ENCODE measurements at places on chromosomes 16 and 17. TPM values are rescaled to one million over a fixed set of nuclear protein-coding genes. Genes with fewer than 3 reads are reported as not detected.

SGCA gene
- 0.31 TPM for total RNA-seq

GRCh38 chr17:30082773-30083172 lies 33.8 kb upstream of the NSRP1 start:
- DNase-seq: no peak

DNA sequence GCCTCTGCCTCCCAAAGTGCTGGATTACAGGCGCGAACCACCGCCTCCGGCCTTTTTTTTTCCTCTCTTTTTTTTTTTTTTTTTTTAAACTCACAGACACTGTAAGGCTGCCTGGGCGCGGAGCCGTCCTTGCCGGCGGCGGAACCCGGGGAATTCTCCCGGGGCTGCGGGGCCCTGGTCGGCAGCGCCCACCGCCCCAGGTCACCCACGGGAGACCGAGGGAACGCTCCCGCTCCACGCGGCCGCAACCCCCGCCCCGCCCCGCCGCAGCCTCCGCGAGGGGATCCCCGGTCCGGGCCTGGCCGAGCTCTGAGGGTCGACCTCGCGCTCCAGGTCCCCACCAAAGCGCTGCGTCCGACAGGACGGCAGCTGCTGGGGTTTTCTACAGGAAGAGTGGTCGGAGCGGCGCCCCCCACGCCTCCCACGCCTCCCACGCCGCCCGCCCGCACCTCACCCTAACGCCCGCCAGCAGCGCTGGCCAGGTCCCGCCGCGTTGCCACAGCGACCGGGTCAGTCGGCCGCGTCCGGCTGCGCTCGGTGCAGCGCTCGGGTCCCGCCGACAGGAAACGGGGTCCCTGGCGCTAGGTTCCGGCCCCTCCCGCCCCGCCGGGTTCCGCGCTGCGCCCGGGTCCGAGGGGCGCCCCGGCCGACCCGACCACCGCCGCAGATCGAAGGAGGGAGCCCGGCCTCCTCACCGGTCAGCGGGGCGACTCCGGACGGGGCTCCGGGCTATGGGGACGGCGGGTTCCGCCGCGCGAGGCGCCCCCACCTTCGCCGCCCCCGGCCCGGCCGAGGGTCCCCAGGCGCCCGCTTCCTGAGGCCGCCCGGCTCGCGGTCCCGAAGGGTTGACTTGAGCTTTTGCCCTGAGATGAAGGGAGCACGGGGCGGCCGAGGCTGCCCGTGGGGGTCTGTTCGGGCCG lies at the start of gene CCDC57:
CCDC57 (minus strand) TSS at position 512 of the 920 bp plus-strand sequence. CDS start 10,898 bp downstream, outside the sequence.
- no peak for DNase-seq

PRSS33 gene
- not detected for total RNA-seq

DNA sequence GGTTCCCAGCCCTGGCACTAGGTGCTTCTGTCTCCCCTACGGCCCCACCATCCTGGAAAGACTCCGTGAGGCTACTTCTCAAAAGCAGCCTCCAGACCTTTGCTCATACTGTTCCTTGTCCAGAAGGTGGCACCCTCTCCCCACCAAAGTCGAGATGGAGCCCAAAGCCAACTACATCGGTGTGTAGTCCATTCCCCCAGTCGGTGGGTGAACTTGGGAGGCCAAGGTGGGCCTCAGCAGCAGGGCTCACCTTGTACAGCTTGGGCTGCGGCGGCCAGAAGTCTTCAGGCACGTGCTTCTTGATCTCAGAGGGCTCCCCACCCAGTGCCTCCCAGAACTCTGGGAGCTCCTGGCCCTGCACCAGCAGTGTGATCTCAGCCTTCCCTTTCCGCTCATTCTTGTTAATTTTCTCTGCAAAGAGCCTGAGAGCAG lies 10.2 kb downstream of the FLII start:
- DNase-seq: peak; percentile 72

CTF1 gene
- 0.29 TPM for total RNA-seq

DNA sequence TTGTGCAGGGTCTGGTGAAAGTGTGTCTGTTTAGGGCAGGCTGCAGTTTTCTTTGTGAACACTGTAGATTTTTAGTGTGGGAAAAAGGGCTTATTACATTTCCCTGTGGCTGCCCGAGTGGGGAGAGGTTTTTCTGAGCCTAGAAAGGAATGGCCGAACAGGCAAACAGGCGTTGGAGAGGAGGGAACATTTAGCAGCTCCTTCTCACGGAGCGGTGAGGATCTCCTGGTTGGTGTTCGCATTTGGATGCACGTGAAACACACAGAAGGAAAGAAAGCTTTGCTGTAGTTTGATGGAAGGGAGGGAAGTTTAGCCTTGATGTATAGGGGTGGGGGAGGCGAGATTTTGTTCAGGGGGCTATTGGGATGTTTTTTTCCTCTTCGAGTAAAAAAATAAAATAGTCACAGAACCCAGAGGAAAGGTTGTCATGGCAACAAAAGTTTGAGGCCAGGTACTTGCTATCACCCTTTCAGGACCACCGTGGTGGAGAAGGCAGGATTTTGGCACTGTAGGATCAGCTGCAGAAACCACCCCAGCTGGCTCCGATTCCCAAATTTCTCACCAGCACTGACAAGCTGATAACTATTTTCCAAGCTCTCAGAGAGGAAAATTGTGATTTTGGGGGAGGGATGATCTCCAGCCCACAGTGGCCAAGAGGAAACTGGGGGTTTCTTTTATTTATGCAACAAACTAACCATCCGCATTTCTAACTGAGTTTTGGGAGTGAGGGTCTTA lies 3.5 kb downstream of the GSG1L start:
- no peak for DNase-seq

- DNase-seq: no peak
Observed at GRCh38 chr16:70714581-70715054, 28.8 kb upstream of the MTSS2 start.

- no peak for DNase-seq
Observed at GRCh38 chr16:81687131-81687456, 92.0 kb upstream of the PLCG2 start.

GRCh38 chr17:51666971-51667705 lies 406.8 kb downstream of the UTP18 start:
- DNase-seq: no peak

DNA sequence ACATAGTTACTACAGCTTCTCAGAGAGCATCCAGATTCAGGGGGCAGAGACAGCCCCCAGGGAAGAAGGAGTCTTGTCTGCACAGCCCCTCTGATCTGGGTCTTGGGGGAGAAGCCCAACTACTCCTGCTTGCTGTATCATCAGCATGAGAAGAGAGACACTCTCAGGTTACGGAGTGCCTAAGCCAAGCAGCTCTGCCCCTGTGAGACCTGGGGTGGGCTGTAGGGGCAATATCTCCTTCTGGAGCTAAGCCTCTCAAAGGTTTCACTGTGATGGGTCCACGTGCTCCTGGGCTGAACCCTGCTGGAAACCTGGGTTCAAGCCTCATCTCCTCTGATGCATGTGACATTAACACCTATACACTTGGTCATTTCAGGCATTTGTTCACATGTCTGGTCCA lies 123.2 kb downstream of the CPPED1 start:
- DNase-seq: no peak

DNA sequence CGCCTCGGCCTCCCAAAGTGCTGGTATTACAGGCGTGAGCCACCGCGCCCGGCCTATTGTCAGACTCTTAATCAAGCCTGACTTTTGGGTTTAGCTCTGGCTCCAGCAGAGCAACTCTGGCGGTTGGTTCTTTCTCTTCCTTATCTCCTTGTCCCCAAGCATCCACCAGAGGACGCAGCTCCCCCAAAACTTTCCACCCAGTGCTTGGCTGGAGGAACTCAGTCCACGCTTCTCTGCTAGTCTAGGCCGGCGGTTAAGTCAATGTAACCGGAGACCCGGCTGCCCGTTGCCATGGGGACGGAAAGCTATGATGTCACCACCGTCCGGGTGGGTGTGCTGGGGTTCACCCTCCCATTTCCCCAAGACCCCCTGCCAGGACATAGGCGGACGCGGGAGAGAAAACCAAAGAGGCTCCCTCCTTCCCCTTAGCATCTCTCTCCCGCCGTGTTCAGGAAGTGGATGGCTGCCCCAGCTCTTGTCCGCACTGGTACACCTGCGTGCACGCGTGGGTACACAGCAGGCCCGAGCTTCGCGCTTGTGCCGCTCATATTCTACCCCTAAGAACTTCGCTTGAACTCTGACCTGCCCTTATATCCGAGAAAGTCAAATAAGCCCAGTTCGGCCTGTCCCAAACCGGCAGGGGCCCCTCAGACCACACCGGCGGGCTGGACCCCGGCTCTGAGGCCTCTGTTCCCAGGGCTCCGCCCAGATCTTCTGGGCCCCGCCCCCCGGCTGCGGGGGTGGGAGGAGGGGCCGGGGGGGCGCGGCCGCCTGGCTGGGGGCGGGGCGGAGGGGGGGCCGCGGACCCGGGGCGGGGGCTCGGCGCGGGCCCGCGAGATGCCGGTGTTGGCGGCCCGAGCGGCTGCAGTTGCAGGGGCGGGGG lies at the start of gene RND2:
RND2 (plus strand) TSS at position 825 of the 883 bp plus-strand sequence. CDS start 117 bp downstream, outside the sequence.
- DNase-seq: peak; percentile 75

DNA sequence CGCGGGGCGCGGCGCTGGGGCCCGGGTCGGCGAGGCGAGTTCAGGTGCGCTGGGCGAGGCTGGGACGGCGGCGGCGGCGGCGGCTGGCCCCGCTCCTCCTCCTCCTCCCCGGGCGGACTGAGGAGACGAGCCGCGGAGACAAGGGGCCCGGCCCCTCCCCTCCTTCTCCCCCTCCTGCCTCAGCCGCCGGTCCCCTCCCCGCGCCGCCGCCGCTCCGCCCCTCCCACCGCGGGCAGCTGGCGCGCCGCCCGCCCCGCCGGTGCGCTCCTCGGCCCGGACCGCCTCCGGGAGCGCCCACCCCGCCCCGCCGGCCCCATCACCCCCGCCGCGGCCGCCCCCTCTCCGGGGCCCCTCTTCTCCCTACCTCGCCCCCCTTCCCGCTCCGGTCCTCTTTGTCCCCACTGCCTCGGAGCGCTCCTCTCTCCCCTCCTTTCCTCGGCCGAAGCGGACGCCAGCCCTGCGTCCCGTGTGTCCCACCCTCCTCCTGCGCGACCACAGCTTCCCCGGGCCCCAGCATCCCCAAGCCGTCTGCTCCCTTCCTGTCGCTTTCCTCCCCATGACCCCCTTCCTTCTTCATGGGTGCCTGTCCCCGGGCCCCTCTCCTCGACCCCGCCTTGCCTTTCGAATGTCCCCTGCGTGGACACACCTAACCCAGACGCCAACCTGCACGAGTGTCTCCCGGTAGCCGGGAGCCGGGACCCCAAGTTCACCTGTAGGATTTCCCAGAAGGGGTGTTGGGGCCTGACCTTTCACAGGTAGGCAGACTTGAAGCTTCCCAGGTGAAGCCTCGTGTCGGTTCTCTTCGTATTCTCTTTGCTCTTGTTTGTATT lies at the start of gene TOX3:
TOX3 (minus strand) TSS at position 140 of the 830 bp plus-strand sequence. CDS start 420 bp downstream, outside the sequence.
- DNase-seq: no peak

- no peak for DNase-seq
Observed at GRCh38 chr16:68972720-68973119, 129.4 kb downstream of the TANGO6 start.

- DNase-seq: no peak
Observed at GRCh38 chr16:73230651-73231050, 182.7 kb upstream of the ZFHX3 start.

PTGES3L gene
- 3.6 TPM for total RNA-seq

ARL5C gene
- total RNA-seq: 0.25 TPM

GRCh38 chr17:21095735-21096134 lies 31.0 kb upstream of the DHRS7B start:
- no peak for DNase-seq

DNA sequence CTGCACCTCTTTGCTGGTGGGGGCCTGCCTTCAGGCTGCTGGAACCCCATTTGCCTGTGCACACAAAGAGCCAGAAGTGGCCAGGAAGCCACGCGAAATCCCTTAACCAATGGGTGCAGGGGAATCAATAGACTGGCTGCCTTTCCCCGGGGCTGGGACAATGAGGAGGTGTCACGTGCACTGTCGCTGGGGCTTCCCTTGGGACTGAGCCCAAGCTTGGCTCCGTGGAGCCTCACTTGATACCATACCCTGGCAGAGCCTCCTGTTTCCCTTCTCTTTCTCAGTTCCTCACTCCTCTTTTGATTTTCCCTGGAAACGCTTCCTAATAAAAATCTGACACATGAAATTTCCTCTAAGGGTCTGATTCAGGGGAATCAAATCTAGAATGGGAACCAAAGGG lies 38.8 kb upstream of the C16orf82 start:
- DNase-seq: no peak

SLC52A1 gene
- total RNA-seq: 0.20 TPM

DNA sequence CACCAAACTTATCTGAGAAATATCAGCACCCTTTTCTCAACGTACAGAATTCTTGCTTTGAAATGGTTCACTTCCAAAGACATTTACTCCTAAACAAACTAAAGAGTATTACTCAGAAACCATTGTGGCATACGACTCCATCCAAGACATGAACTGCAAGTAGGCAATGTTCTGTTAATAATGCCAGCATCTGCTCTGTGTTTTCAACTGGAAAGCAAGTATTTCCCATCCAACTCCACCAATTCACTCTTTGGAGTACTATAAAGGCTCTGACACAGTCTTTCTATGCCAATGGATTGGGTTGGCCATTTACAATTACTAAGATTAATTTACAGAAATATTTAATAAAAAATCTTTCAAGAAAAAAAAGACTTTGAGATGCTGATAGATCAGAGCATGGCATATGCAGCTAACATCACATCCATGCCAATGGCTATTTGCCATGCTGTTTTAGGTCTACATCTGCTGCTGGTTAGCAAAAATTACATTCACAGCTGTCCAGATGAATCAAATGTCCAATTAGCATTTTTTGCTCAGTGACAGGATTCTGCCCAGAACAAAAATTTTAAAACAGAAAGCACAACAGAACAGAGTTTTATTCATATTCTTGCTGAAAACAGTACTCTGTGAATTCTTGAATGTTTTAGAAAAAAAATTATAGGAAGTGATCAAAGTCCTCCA lies 65.9 kb upstream of the HLF start:
- no peak for DNase-seq

DNA sequence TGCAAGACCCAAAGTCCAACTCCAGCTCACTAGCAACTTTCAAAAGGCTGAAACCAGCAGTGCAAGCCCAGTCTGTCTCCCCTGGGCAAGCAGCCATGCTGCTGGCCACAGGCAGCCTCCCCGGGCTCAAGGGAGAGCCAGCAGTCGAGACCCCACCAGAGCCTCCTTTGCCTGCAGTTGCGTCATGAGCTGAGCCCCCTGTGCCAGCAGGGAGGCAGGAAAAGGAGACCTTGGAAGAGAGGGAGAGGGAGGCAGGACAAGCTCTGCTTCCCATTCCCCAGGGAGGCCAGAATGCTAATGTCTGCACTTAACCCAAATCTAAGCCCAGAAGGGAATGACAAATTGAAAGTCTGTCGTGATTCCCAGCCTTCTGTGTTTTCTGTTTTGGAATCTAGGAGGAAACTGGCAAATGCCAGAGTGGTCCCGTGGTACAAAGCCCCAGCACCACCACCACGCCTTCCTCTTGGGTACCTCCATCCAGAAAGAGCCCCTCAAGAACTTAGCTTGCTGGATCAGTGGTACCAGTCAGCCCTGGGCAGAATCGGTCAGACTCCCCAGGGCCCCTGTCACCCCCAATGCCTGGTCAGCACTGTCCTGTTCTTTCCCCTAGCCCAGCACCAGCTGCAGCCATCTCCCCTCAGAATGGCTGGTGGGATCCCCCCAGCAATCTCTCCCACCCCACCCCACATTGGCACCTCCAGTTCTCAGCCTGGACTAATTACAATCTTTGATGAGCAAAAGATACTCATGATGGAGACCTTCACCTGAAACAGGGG lies 99.3 kb upstream of the TNRC6C start:
- no peak for DNase-seq
